NCI-H524 (cell line): ENCODE measurements at places on chromosomes 2 and 18.

DNA sequence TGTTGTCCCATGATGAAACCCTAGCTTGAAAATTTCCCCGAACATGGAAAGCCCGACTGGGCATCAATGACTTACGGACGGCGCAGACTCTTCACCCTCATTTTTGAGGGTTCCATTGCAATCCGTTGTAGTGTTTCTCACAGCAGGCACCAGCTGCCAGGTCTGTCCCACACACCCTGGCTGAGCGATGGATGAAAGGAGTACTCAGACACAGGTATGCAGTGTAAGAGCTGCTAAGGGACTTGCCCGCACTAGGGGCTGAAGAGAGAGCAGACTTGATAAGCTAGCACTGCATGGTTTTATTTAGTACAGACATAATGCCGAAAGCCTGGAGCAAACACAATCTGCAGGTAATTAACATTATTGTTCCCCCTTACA, 15.8 kb downstream of the DYNAP start:
- no peak for DNase-seq

DNA sequence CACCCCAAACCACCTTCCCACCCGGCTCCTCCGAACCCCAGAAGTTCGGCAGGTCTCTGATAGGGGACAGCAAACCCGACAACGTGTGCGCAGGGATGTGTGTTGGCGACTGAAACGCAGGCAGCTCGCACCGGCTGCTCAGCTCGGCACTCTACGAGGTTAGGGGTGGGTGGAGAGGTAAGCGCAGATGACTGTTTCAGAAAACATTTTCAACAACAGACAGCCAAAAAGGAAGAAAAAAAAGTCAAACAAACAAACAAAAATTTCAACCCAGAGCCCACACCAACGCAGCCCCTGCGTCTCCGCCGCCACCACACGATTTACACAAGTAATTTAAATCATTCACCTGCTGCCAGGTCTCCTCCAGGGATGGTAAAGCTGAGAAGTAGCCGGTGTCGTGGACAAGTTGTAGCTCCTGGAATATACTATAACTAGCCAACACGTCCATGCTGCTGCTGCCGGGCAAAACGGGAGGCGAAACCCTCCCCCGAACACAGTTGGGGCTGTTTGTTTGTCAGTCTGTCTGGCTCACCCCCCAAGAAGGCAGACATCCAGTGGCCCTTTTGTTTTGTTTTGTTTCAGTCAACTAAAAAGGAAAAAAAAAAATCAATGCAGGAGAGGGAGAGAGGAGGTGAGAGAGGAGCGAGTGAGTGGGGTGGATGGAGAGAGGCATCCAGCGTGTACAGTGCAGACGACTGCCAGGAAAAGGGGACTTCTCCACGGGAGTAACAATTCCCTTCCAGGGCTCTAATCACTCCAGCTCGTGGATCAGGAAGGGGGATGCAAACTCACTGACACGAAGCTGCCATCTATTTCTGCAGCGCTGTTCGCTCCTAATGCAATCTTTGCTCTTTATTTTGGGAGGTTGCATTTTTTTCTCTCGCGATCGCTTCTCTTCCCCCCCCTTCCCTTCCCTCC, at the start of gene KLF7:
Gene KLF7 (minus strand): TSS at position 828 of the 918 bp plus-strand sequence. CDS start 380 bp downstream, at position 448.
- DNase-seq = no peak

GRCh38 chr2:37851828-37852584, 73.1 kb upstream of the RMDN2 start:
- DNase-seq = no peak

DNA sequence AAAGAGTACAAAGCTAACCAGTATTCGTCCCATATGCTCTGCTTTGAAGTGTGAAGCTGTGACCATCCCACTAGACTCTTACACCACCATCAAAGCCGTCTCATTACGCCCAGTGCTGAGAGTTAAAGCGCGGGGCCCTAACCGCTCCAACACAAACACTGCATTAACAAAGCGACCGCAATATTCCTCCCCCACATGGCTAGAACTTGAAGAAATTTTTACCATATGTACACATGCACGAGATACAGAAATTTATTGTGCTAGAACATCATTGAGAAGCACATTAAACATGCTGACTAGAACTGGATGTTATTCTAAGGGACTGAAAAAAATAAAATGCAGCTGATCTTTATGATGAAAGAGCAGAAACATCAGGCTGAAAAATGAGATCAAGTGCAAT, 20.5 kb downstream of the FTCDNL1 start:
- no peak for DNase-seq

DNA sequence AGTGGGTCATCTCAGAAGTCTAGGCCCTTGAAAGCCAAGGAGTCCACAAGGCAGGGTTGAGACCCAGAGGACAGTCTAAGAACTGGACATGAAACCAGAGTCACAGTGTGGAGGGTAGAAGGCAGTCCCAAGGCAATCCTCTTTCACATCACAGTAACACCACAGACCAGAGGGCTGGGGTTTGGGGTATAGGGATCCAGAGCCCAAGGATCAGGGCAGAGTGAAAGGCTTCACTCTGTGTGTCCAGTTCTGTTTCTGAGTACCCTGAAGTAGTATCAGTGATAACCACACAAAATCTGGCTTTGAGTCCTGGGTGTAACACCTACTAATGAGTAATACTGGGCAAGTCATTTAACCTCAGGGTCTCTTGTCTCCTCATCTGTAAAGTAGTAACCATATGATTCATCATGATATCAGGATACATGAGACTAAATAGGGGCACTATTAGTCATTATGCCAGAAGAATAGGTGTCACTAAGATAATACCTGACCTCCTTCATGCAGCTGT, 91.0 kb downstream of the ICA1L start:
- DNase-seq = no peak

- no peak for DNase-seq
Measured at GRCh38 chr2:11500702-11501303, 33.0 kb upstream of the GREB1 start.

GRCh38 chr2:217413193-217413592, 553.3 kb upstream of the TNP1 start:
- DNase-seq = no peak

DNA sequence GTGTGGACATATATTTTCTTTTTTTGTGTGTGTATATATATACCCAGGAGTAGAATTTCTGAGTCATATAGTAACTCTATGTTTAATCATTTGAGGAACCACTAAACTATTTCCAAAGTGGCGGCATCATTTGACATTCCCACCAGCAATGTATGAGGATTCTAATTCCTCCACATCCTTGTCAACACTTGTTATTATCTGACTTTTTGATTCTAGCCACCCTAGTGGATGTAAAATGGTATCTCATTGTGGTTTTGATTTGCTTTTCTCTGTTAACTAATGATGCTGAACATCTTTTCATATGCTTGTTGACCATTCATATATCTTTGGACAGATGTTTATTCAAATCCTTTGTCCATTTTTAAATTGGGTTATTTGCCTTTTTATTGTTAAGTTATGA, 120.3 kb downstream of the TGFA start:
- DNase-seq = no peak

- DNase-seq = peak; percentile 38
Measured at GRCh38 chr2:137190411-137191195, 425.3 kb downstream of the THSD7B start.

GRCh38 chr2:179031731-179032408, 18.1 kb downstream of the CCDC141 start:
- no peak for DNase-seq

GRCh38 chr2:63056107-63057050, 5.7 kb downstream of the OTX1 start:
- DNase-seq = no peak
